ENCODE measurements at places on chromosomes 5 and 9. TPM values are rescaled to one million over a fixed set of nuclear protein-coding genes. Genes with fewer than 3 reads are reported as not detected.

The DIPK1B gene
- total RNA-seq = 0.72 TPM

GRCh38 chr5:73373814-73374510, 74.6 kb downstream of the FOXD1 start:
- no peak for DNase-seq

DNA sequence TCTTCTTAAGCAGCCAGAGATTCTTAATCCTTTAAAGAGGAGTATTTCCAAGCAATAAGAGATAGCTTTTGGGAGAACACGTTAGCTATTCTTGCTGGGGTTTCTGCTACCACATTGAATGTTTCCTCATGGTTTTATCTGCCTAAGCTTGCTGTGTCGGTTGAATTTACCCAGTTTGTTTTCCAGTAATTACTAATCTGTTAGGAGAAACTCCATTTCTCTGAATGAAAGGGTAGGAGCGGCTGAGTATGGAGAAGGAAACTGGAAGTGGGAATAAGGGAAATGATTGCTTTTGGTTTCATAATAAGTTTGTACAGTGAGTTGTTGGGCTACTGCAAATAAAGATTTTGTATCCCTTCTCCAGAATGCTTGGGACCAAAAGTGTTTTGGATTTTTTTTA, 1.2 kb downstream of the JAK2 start:
- no peak for DNase-seq

The LCN2 gene
- not detected for total RNA-seq

GRCh38 chr9:3746296-3747275, 220.8 kb upstream of the RFX3 start:
- DNase-seq = peak; percentile 26

The NDUFAF2 gene
- 29.6 TPM for total RNA-seq

DNA sequence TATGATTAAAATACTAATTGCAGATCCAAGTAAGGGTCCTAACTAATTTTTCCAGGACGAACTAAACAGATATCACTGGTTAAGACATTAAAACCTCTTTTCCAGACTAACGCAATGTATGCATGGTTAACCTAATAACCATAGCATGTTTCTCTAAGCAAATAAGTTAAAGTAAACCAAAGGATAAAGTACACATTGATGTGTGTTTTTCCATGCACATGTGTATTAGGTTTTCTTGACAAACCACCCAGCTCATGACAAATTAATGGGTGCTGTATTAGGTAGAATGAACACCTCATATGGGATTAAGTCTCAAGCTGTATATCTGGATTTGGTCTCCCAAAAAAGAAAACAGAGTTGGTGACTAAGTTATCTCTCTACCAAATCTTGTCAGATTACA, 45.6 kb downstream of the ANKH start:
- DNase-seq = no peak

- no peak for DNase-seq
Observed at GRCh38 chr5:8845296-8845695, 700.6 kb downstream of the SEMA5A start.

- no peak for DNase-seq
Observed at GRCh38 chr5:2732850-2733249, 18.6 kb downstream of the IRX2 start.

- peak; percentile 59 for DNase-seq
Observed at GRCh38 chr9:137083394-137084004, 3.3 kb upstream of the MAN1B1 start.

The TMEM203 gene
- 33.3 TPM for total RNA-seq

DNA sequence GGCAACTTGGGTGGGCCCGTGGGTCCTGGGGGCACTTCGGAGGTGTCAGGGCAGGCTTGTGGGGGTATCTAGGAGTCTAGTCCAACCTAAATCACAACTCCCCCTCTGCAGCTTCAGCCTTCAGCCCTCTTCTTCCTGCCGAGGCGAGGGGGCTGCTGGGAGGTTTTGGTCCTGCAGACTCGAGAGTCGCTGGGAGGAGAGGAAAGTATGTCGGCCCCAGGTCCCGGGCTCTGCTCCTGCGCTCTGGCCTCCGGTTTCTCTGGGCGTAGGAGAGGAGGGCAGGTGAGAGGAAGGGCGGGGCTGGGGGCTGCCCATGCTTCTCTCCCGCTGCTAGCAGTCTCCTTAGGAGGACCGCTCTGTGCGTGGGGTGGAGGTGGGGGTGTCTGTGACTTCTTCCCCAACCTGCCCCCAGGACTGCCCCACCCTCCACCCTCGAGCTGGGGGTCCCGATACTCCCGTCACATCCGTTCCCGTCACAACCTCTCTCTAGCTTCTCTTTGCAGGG, 139.8 kb upstream of the COL5A1 start:
- no peak for DNase-seq

DNA sequence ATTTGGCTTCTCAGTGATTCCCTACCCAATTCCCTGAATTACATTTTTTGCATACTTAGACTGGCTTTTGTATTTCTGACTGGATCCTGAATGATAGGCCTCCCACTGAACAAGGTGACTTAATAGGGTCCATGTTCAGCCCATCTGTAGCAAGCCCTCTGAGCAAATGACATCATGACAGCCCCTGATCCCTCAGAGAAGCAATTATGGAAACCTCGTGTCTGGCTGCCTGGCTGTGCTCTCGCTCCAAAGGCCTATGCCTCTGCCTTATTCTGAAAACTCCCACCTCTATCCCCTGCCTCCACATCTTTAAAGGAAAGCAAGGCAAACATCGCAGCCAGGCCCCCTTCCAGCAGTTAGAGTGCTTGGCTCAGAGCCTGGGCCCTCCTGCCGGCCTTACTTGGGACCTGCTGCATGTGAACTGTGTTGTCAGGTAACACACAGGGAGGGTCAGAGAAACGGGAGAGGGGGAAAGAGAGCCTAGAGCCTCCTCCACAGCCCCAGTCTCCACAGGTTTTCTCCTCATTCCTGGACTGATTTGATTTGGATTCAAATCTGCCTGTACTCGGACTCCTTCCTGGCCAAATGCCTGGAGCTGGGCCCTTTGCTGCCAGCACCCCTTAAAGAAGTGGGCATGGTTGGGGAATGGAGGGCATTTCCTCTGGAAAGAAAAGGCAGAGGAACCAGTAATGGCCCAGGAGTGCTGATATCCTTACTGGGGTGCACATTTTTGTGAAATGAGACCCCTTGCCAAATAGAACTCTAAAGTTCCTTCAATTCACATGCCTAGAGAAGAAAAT, 3.8 kb downstream of the DCANP1 start:
- DNase-seq = no peak

DNA sequence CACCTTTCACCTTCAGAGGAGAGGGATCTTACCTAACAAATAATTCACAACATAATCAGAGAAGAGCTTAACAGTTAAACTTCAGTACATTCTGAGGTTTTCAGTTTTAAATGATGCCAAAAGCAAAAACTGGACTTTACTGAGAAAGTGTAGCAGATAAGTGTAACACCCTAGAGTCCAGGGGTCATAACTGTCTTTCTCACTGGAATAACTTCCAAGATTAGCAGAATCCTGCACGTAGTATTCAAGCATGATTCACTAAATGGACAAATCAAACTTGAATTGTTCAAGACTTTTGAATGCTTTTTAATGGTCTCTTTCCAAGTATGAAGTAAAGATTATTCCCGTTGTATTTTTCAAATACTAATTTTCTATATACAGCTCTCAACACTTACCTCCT, 180.1 kb upstream of the NREP start:
- no peak for DNase-seq

The PCDHGA9 gene
- 0.10 TPM for total RNA-seq

DNA sequence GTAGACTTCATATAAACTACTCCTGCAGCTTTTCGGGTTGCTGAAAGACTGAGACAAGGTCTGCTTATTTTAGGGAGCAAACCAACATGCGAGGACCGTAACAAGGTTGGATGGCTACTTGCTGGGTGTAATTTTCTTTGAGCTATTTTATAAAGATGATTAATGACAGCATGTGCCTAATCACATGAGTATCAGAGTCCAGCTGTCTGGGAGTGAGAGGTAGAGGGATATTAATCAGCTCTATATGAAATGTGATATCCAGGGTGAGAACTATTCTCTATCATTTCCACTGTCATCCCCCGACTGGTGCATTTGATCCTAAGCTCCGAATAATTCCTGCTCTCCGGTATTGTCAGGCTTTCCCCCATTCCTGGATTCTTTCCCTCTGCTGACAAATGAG, 193.8 kb upstream of the HMHB1 start:
- no peak for DNase-seq

GRCh38 chr5:143592648-143593047, 189.2 kb upstream of the NR3C1 start:
- DNase-seq = no peak

- no peak for DNase-seq
Observed at GRCh38 chr5:95928724-95929253, 32.9 kb downstream of the ELL2 start.

DNA sequence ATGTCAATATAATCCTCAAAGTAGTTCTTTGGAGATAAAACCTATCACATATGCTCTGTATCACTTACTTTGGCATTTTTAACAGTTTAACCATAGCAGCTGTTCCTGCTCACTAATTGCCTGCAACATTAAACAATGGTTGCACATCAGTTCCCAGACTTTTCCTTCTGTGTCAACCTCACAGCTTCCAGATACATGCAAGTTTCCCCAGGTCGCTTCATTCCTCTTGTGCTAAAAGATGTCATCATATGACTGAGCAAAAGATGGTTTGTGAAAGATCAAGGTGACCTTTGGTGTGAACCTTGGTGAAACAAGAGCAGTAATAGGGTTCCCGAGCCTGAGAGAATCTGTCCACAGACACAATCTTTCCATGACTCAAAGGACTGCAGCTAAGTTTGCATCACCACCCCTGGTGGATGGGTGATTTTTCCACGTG, 500.4 kb upstream of the PAPPA start:
- DNase-seq = no peak

GRCh38 chr9:97415146-97415545, 3.2 kb downstream of the TDRD7 start:
- no peak for DNase-seq
